ENCODE measurements at places on chromosomes 13 and 19.

DNA sequence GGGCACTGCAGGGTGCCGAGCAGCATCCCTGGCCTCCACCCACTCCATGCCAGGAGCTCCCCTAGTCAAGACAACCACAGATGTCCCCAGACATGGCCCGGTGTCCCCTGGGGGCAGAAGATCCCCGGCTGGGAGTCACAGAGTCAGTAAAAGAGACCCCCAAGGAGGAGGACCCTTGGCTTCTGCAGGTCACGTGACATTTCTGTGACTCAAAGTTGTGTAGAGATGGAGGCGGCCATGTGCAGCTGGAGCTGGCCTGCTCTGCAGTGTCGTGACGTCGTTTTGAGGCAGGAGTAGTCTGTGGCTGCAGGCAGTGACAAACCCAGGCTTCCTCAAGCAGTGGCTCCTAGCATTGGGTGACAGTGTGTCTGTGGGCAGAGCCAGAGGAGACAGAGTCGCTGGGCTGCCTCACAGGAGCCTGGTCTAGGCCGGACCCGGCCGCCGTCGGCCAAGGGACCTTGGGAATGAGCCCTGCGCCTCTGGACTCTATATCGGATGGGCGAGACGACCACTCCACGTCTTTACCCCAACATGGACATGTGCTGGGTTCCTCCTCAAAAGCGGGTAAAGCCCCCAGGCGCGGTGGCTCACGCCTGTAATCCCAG, 7.7 kb upstream of the DIRAS1 start:
- no peak for DNase-seq

DNA sequence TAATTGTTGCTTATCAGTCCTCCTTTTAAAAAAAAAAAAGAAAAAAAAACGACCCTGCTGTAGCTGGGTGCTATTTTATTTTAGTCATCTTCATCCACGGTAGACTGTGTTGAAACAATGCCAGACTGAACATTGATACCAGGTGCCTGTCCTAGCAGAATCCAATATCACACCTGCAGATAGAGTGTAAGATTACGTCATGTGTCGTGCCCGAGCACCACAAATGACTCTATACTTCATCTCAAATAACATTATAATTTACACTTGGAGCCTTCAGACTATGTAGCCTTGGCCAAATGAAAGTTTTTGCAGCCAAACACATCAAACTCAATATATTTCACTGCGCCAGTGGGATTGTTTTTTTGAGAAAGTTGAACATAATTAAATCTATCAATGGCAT, 410.6 kb downstream of the FGF9 start:
- no peak for DNase-seq

GRCh38 chr13:41501281-41501680, 43.9 kb downstream of the RGCC start:
- DNase-seq = no peak

DNA sequence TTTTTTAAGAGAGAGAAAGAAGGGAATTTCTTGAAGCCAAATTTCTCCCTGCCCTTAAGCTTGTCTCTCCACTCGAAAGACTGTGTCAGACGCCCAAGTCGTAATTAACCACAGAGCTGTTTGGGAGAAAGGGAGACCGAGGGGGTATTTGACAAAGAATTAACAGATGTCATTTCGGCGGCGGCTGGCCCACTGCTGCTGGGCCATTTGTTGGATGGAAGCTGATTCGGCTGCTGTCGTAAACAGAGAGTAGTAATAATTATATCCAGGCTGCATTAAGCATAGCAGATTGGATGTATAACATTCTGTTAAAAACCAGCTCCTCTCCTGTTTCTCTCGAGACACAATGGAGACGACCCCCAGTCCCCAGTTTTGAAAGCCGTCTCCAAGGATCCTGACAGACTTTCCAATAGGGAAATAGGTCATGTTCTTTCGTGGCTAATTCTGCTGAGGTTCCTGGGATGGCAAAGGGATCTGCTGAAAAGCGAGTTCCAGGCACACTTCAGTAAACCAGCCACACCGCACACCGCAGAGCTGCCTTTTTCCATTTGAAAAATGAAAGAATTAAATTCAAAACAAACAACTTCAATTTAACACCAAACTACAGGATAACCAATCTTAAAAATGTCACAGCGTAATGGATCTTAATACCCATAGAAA, 71.5 kb downstream of the KCTD15 start:
- DNase-seq = no peak

GRCh38 chr19:5054551-5055456, 85.9 kb downstream of the KDM4B start:
- no peak for DNase-seq

All from DND-41 (cell line).